ENCODE measurements at places on chromosomes 7 and 10.

- peak; percentile 97 for DNase-seq
Observed at GRCh38 chr7:38232502-38233366, 40.7 kb downstream of the TARP start.

GRCh38 chr7:50416527-50417182, 33.5 kb downstream of the FIGNL1 start:
- no peak for DNase-seq

GRCh38 chr7:111987115-111987826, 218.9 kb downstream of the DOCK4 start:
- no peak for DNase-seq

GRCh38 chr10:86829472-86829871, 73.1 kb downstream of the BMPR1A start:
- DNase-seq, result no peak

- no peak for DNase-seq
Observed at GRCh38 chr7:158406801-158407200, 180.8 kb downstream of the PTPRN2 start.

DNA sequence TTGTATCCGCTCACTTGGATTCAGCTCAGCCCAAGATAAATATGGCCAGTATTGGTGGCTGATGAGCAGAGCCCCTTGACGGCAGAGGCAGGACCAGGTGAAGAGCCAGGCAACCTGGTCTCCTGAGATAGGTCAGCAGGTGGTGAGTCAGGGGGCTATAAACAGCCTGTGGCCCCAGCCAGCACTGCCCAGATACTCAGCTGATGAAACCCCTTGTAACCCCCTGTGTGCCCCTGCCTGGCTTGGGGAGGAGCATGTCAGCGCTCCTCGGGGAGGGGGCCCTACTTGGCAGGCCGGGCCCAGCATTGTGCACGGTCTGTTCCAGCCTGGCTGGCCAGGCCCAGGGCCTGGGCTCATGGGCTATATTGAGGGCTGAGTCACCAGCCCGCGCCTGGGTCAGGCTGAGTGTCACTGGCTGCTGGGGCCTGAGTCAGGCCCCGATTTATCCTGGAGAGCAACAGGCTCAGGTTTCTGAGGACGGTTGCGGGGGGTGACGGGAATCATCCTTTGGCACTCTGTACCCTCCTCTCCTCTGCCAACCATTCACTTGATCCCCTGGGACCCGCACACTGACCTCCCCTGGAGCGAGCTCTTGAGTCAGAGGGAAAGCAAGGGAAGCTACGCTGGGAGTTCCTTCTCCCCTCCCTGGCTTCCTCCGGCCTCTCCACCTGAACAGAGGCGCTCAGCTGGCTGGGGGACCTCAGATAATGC, 2.8 kb upstream of the FLNC start:
- no peak for DNase-seq

DNA sequence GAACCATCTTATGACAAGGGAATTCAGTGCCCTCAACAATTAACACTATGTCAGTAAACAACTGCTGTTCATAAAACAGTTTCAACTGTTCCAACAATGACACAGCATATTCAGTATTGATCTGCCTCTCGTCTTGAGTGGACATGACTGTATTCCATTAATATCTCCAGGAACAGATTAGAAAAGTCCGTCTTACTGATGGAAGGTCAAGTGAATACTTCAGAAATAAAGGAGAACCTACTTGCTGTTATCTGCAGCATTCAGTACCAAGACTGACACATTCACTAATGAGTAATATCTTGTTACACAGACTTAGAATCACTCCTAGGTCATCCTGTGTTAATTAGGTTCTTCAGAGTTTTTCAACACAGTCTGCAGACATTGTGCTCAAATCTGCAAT, 12.1 kb downstream of the KBTBD2 start:
- DNase-seq, result no peak

Data from T-helper 2 cell (primary cell).